ENCODE measurements at places on chromosomes 4 and X.

DNA sequence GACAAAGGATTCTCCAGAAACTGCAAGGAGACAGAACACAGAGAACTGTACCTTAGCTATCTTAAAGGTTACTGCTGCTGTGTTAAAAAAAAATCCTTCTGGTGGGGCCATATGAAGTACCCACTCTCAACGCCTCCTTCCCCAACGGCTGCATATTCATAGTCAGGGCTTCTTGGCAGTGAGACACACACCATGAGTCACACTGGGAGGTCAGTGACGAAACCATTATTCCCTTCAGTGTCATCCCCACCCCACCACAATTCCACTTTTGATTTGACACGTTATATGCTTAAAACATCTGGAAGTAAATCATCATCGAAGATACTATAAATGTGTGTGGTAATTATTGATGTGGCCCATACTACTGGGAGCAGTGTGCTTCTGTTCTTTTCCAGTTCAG, 271.5 kb downstream of the LDB2 start:
- no peak for DNase-seq

- DNase-seq: no peak
Observed at GRCh38 chrX:1502241-1502640, 34.7 kb downstream of the P2RY8 start.

- no peak for DNase-seq
Observed at GRCh38 chr4:8321220-8321619, 51.7 kb downstream of the HTRA3 start.

GRCh38 chr4:85805891-85806290, 330.9 kb downstream of the ARHGAP24 start:
- peak; percentile 80 for DNase-seq

DNA sequence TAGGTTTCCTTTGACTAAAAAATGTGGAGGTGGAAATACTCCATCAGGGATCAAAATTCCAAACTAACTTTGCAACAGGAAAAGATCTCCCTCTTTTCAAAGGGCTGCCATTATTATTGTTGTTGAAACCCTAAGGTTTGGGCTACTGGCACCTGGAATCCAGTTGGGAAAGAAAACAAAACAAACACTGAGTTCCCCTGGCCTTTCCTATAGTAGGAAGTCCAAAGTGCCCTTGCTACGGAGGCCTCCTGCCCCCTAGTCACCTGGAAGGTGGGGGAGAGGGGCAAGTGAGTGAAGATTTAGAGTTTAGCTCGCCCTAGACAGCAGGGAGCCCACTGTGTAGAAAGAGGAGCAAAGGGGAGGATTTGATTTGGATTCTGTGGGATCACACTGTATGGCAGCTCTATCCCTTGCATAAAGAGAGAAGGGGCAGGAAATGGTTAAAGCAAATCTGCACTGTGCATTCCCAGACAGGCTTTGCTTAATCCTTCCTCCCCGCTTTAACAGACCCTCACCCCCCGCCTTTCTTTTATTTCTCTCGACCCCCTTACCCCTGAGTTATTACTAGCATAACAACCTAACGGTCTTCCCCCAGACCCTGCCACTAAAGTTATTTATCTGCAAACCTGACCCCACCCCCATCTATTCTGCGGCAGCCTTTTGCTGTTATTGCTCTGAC, 627 bp upstream of the FAT4 start:
- DNase-seq: peak; percentile 23

DNA sequence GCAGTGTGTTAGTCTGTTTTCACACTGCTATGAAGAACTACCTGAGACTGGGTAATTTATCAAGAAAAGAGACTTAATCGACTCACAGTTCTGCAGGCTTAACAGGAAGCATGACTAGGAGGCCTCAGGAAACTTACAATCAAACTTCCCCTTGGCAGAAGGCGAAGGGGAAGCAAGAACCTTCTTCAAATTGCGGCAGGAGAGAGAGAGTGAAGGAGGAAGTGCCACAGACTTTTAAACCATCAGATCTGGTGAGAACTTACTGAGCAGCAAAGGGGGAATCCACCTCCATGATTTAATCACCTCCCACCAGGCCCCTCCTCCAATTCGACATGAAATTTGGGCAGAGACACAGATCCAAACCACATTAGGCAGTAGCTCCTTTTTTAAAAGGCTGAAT, 59.2 kb upstream of the LEF1 start:
- DNase-seq: no peak

- no peak for DNase-seq
Observed at GRCh38 chrX:20431486-20431885, 164.8 kb upstream of the RPS6KA3 start.

DNA sequence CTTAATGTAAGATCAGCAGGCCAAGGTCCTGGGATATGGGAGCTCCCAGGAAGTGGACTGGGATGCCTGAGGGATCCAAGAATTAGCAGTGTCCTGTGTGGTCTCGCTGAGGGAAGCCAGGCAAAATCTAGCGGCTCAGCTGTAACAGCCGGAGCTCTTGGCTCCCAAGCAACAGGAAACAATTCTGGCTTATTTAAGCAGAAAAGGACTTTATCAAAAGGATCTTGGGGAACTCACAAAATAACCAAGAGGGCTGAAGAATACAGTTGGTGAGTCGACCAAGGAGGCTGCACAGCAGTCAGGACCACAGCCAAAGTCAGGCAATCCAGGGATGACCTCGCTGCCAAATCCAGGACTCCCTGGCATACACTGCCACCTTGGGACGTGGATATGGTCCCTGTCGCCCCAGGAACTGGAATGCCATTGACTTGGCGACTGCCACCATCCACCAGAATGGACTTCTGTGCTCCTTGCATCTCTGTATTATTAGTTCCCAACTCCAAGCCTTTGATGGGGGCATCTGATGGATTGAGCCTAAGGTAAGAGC, 165.3 kb upstream of the BCOR start:
- DNase-seq: no peak

DNA sequence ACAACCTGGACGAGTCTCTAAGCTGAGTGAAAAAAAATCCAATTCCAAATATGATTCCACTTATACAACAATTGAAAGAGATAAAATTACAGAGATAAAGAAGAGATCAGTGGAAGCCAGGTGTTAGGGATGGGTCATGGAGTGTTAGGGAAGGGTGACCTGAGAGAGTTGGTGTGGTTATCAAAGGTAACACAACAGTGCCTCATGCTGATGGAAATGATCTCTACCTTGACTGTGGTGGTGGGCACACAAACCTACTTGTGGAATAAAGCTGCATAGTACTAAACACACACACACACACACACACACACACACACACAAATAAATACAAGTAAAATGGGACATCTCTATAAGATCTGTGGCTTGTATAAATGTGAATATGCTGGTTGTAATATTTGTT, 26.0 kb downstream of the BEND2 start:
- DNase-seq: no peak

DNA sequence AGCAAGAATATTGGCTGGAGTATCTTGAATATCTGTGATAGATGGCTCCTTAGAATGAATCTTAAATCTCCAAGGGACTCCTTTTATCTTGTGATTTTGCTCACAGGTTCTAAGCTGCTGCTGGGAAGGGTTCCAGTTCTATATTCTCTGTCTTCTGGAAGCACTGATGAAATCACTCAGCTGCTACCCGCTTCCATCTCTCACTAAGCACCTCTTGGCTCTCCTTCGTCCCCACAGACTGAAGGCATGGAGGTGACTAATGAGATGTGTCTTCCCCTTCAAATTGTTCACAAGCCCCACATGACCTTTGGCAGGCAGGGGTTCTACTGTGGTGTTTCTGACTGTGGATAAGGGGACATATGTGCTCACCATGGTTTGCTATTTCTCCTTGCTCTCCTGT, 75.9 kb downstream of the C4orf51 start:
- DNase-seq: no peak

- no peak for DNase-seq
Observed at GRCh38 chr4:83232082-83232481, 52.5 kb downstream of the COQ2 start.

DNA sequence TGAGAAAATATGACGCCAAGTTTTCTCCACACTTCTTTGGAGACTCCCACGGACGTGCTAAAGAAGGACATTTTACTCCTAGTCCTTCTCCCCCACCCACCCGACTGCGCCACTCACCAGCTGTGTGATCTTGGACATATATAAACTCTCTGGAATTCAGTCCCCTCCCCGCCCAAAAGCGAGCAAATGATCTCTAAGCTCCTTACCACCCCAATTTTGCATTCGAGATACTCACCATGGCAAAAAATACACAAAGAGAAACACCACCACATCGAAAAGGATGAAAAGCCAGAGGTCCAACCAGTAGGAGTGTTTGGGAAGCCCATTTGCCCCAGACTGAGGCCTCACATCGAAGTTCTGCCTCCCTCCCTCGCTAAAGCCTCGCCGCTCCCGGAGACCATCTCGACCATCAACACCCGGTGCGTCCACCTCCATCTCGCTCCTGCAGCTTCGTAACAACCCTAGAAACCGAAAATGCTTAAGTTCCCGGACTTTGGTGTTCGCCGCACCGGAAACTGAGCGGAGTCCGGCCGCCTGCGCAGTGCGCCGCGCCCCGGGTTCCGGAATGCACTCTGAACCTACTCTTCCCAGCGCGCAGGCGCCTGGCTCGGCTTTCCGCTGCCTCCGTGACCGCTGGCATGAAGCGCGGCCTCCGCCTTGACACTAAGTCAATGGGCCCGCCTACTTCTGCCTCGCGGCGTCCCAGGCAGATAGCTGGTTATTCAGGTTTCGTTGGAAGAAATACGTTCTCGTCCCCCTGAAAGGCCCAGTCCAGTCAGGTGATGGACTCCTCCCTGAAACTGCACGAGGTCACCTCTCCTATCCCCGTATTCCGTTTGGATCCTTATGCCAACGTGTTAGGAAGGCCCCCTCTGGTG, 21.6 kb downstream of the FABP2 start:
- peak; percentile 90 for DNase-seq

DNA sequence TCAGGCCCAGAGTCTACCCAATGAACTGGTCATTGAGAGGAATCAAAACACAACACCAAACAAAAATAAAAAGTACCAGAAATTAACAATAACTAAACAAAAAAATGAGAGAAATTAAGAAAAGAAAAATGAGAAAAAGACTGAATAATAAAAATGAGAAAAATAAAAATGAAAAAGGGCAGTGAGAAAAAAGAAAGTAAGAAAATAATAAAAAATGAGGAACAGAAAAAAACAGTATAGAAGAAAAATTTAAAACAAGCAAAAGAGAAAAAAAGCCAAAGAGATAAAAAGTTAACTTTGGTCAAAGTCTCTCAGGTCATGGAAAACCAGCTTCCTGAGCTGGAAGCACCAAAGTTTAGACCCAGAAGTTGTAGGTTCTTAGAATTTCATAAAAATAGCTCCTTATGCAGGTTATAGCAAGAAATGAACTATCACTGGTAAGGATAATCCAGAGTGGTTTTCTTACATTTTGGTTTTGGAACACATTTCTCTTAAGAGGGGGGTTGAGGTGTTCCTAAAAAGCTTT, 51.0 kb upstream of the WDR17 start:
- no peak for DNase-seq

- DNase-seq: no peak
Observed at GRCh38 chr4:6532658-6533057, 42.3 kb upstream of the MAN2B2 start.

GRCh38 chr4:97664741-97665140, 478.5 kb downstream of the STPG2 start:
- no peak for DNase-seq
